ENCODE measurements at places on chromosomes 3 and 15.

DNA sequence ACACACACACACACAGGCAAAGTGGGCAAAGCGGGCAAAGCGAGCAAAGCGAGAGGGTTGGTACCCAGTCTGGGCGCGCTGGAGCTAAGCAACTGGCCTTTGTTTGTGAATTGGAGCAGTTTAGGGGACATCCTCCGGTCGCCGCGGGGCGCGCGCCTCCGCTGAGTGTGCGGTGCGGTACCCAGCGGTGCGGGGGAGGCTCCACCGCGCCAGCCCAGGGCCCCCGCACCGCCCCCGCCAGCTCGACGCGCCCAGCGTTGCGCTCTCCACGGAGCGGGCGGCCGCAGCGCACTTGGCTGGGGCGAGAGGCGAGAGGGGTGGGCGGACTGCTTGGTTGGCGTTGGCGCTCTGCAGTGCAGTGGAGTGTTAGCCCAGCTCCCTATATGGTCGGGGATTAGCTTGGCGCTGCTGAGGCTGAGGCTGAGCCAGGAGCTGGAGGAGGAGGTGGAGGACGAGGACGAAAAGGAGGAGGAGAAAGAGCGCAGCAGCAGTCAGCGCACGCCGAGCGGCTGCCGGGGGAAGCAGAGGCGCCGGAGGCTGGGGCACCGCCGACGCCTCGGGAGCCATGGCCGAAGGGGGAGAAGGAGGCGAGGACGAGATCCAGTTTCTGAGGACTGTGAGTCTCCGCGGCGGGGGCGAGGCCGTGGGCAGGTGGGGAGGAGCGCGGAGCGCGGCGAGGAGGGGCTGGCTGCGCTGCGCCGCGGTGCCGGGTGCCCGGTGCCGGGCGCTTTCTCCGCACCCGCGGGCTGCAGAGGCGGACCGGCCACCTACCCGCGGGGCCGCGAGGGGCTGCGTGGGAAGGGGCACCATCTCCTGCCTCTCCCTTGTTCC is at the start of gene RYR3:
TSS of gene RYR3 (plus strand) at position 487 of the 831 bp plus-strand sequence. CDS start at position 566, 79 bp downstream.
- no peak for DNase-seq

- DNase-seq, result no peak
Observed at GRCh38 chr3:177905173-177906125, 630.8 kb upstream of the KCNMB2 start.

DNA sequence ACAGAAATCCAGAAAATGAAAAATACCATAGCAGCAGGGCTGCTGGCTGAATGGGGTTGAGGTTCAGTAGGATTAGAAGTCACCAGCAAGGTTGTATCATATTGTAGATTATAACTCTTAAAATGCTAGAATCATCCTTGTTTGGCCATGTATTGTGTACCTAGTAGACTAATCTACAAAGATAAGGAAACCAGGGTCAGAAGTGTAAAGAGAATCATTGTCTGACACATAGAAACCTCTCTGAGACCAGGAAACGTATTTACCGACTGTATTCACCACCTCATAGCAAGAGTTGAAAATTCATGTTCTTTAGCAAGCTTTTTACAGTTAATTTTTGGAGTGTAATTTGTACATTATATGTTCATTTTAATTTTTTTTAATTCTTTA is 168.8 kb downstream of the ECT2 start:
- DNase-seq, result no peak

DNA sequence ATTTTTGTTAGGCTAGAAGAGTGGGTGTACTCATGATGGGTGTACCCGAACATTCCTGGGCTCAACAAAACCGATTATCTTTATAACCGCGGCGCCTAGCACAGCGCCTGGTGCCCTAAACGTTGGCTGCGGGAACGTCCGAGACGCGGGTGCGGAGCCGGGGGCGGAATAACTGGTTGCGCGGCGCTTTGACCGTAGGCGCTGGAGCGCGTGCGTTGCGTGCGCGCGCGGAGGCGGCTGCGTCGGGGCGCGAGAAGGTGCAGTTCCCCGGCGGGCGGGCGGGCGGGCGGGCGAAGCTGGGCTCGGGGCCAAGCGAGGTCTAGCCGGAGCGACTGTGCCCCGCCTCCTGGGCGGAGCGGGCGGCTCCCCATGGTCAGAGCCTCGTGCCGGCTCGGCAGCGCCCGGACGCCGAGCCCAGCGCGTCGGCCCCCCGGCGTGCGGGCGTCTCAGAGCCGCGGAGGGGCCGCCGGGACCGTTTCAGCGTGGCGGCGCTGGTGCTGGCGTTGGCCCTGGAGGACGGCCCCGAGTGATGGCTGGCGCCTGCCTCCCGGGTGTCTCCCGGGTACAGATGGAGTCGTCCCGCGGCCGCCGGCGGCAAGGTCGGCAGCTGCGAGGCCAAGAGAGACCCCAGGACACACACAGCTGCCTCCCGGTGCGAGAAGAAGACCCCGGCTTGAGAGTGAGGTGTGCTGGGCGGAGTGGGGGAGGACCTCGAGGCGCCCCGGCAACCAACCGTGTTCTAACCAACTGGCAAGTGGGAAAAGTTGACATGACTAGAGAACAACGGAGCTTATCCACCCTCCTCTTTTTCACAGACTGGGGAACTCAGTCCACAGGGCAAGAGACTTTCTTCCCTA is at the start of gene PLAAT1:
TSS of gene PLAAT1 (plus strand) at position 373 of the 857 bp plus-strand sequence. CDS start 14,429 bp downstream, outside the sequence.
- DNase-seq, result no peak

DNA sequence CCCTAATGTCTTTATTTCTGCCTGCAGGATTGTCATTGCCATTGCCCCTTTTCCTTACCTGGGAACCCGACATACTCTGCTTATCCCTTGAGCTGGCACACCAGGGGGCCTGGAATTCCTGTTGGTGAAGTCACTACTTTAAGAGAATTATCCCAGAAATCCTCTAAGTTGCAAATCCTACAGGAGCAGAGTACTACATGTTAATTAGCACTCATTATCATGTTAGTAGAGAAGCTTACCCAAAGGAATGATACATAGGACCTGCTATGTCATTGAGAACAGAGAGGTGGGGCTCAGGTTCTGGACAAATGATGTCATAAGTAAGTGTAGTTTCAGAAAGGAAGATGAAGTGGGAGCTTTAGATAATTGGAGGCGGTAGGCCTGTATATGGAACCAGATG is 27.4 kb downstream of the SCG5 start:
- no peak for DNase-seq

DNA sequence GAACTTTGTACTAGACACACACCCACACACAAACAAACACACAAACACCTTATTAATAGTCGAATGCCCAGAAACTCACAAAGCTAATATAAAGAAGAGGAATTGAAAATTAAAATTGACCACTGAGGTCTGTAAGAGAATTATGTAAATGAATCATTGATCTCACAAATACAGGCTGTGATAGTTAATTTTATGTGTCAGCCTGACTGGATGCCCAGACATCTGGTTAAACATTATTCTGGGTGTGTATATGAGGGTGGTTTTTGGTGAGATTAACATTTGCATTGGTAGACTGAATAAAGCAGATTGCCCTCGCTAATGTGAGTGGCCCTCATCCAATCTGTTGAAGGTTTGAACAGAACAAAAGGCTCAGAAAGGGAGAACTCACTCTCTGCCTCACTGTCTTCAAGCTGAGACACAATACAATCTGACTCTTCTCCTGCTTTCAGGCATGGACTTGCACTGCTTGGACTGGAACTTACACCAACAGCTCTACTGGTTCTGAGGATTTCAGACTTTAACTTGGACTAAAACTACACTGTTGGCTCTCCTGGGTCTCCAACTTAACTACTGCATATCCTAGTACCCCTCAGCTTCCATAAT is 199.4 kb upstream of the TTC14 start:
- no peak for DNase-seq

DNA sequence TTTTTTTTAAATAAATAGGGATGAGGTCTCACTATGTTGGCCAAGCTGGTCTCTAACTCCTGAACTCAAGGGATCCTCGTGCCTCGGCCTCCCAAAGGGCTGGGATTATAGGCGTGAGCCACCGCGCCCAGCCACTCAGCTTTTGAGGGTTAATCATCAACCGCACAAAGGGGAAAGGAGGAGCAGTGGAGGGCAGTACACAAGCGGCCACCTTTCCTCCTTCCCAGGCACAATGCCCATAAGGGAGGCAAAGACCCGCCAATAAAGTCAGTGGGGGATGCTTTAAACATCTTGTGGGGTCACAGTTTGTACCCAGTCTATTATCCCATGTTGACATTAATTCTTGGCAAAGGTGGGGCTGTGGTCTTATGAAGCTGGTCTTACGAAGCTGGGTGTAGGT is 32.4 kb downstream of the EHD4 start:
- no peak for DNase-seq

GRCh38 chr3:9945358-9945757 is 6.8 kb downstream of the PRRT3 start:
- DNase-seq, result no peak

GRCh38 chr15:26453914-26454313 is 319.0 kb downstream of the GABRB3 start:
- DNase-seq, result no peak

DNA sequence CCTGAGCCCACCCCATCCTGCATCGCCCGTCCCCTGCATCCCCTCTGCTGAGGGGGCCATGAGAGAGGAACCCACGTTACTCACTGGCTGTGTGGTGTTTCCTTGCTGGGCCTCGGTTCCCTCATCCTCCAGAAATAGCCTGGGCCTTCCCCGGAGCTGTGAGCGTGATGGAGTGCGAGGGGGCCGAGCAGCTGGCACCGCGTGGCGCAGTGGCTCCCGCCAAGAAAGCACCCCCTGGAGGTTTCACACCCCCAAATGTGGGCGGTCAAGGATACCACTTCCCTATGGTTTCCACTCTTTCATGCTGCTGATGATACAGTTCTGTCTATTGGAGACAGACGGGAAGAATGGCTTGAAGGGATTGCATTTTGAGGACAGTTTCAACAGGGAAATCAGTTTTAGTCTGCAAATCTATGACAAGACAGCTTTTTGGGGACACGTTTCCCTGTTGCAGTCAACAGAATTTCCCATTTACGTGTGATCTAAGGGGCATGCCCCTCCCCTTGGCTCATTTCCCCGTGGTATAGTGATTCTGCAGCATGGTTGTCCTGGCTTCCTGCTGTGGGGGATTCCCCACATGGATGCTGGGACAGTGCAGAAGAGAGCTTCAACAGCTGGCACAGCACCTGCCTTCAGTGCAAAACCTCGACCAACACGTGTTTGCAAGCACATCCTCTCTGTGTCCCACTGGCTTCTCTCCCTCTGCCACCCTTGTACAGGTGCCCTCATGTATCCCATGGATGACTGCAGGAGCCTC is 377.5 kb downstream of the LRTM1 start:
- no peak for DNase-seq

Data from activated gamma-delta T cell (primary cell).